Cortex of kidney (tissue), 1 donor: ENCODE measurements at places on chromosomes 12 and 14.

DNA sequence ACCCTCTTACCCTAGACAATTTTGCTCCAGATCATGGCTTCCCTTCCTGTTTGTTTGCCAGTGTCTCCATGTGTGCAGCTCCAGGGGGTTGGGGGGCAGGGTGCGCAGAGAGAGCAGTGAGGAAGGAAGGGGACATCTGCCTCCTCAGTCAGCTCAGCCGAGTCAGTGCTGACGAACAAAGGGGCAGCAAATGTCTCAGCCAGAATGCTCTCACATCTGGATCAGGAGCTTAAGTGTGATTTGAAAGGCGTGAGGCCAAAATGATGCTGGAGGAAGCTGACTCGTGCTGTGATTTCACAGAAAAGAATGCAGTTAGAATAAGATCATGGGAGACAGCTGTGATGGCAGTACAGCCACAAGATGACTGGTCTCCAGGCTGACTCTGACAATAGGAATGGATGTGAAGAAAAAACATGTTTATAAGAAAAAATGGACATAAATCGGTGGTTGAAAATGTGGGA lies 27.1 kb upstream of the CDK17 start:
- no peak for DNase-seq

- DNase-seq = no peak
These were observed 192.6 kb upstream of the CCDC196 start for GRCh38 chr14:66293533-66294105.

DNA sequence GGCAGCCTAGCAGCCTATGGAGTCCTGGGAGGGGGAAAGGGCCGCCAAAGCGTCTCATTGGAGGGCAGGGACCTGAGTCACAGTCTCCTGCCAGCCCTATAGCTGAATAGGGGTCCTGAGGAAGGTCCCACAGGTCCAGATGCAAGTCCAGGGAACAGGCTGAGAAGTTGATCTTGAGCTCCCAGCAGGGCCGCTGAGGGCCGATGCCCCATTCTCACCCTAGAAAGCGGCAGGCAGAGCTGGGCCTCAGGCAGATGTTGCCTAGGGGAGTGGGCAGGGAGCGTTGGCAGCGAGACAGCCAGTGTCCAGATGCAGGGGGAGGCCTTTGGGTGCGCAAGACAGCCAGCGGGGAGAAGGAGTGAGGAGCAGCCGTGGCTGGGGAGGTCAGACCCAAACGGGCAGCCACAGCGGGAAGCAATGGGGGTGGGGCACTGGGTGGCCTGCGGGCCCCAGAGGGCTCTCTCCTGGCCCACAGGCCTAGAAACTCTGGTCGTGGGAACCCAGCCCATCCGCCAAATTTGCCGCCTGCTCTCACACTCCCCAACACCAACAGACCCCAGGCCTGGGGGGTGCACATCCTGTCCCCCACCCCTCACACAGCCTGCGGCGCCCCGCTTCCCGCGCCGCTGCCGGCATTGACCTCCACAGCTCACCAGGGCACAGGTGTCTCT lies 1.1 kb downstream of the HDAC7 start:
- DNase-seq = no peak

- DNase-seq = no peak
These were observed 56.0 kb downstream of the FBXO34 start for GRCh38 chr14:55327179-55327578.
